ENCODE measurements at places on chromosomes 4 and X.

GRCh38 chr4:17165286-17165685 is 266.8 kb upstream of the LDB2 start:
- no peak for DNase-seq

DNA sequence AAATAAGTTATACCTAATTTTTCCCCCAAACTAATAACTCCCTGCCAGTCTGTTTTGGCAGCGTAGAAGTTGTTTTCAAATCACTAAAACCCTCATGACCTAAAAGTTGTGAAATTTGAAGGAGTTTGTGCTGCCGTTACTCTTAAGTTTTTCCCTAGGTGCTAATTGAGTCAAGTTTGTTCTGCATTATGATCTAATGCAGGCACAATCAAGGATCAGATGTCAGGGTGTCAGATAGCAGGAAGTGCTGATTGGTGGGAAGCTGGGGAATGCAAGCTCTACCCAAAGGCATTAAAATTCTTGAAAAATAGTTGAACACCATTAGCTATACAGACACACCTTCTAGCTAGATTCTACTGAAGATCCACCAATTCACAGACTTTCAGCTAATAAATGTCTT is 51.9 kb downstream of the ARX start:
- no peak for DNase-seq

- no peak for DNase-seq
Observed at GRCh38 chrX:17433965-17434364, 59.0 kb downstream of the NHS start.

GRCh38 chr4:138538743-138539142 is 296.6 kb upstream of the SLC7A11 start:
- no peak for DNase-seq

- DNase-seq: no peak
Observed at GRCh38 chr4:141851246-141851891, 215.0 kb downstream of the IL15 start.

DNA sequence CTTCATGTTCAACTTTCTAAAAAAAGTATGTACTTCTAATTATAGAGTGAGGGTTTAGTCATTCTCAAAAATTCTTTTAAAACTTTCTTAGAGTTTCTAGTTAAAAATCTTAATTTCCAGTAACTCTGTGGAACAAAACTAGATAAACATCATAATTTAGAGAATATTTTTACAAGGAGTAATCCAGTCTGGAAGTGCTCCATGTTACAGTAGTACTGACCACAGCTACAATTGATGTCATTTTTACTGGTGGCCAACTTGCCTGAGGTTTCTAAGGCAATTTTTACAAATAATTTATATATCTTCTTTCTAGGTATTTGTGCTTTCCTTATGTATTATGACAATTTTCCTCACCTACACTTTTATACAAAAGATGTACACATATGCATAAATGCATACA is 490.4 kb downstream of the CENPC start:
- DNase-seq: no peak

DNA sequence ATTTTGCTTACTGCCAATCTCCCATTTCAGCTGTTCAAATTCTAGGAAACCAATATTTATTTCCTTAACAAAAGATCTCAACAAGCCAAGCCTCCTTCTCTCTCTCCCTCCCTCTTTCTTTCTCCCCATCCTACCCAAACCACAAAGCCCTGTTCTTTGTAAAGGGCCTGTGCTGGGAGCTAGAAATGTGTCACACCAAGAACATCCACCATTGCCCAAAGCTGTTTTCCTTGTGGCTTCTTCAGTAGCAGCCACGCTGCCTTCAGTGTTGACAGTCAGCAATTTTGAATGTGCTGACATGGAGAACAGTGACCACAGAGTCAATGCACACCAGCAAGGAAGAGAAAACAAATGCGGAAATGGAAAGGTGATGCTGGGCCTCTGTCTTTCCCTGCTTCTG is 203.0 kb downstream of the MAML3 start:
- DNase-seq: no peak

- no peak for DNase-seq
Observed at GRCh38 chr4:2284934-2285612, 23.2 kb upstream of the MXD4 start.

DNA sequence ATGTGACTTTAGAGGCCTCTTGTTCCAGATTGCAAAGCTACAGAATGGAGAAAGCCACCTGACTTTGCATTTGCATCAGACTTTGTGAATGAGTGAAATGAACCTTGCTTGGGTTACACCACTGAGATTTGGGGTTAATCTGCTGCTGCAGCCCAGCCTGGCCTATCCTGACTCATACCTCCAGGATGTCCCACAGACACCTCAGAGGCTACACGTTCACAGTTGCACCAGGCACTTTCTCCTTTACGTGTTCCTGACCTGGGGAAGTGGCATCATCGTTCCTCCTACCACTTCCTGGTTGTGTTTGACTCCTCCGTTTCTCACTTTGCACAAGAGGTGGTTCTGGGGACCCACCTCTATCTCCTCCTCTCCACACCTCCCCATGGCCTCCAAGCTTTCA is 9.2 kb upstream of the SORCS2 start:
- DNase-seq: no peak

Measured in HL-60 (cell line).